ENCODE measurements at places on chromosomes 1 and 21.
A peak's percentile ranks its signal among the peaks of the same experiment; 100 is the strongest.

DNA sequence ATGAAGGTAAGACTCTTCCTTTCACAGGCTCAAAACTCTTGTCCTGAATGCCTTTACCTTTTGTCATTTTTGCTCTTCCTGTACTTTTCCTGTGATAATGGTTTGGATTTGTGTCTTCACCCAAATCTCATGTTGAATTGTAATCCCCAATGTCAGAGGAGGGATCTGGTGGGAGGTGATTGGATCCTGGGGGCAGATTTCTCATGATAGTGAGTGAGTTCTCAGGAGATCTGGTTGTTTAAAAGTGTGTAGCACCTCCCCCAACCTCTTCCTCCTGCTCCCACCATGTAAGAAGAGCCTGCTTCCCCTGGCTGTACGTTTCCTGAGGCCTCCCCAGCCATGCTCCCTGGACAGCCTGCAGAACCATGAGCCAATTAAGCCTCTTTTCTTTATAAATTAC, 75.5 kb downstream of the DDX20 start:
- ATAC-seq: no peak

DNA sequence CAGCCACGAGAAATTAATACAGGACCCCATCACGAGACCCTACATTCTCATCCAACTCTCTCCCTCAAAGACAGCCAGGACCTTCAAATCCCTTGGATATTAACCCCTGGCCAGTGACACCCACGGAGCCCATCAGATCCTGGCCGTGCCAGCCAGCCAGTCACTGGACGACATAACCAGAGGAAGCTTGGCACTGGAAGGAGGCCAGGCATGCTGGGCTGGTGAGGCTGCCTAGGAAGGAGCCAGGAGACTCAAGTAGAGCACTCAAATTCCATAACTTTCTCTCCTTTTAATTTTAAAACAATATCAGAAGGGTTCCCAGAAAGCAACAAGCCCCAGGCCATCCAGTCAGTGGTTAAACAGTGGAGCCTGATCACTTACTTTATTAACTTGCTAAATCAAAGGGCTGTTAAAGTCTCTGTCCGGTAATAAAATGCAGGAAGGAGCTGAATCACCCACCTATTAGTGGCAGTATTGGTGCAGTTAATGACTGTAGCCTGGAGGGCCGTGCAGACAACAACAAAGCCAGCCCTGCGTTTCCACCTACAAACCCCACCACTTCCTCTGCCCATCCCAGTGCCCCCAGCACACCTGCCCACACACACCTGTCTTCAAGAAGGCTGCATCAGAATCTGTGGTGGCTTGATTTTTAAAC, 78.0 kb downstream of the HIVEP3 start:
- peak; percentile 65 for ATAC-seq

DNA sequence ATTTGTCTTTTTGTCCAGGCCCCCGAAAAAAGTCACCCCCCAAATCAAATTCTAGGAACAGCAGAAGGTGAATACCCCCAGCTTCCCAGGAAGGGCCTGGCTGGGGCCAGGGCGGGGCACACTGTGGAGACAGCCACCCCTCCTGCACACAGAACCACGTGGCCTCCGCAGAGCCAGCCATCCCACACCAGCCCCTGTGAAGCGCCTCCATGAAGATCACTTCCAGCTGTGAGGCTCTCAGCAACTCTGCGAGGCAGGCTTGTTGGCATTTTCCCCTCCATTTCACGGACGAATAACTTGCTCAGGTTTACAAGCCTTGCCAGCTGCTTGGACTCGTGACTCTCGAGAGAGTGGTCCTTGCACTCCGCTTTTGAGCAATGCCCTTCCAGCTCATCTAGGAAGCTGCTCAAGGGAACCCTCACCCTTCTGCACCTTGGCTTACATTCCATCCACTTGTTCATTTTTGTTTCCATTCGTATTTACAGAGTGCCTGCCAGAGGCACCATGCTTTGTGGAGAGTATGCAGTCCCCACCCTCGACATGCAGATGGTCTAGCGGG, 48.2 kb downstream of the SYT6 start:
- ATAC-seq: no peak

DNA sequence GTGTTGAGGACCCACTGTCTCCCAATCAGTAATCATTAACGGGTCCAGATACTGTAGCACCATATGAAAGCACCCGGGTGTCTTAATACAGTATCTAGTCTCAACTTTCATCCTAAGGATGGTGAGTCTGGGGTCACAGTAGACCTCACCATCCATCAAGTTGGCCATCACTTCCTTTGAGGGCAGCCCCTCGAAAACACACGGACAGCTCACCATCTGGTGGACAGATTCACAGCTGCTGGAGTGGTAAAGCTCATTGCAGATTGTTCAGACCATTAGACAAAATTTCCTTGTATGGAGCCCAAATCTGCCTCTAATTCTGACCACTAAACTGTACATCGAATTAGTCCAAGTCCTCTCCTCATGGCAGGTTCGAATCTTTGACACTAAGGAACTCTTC, 123.1 kb downstream of the PGBD5 start:
- ATAC-seq: no peak

DNA sequence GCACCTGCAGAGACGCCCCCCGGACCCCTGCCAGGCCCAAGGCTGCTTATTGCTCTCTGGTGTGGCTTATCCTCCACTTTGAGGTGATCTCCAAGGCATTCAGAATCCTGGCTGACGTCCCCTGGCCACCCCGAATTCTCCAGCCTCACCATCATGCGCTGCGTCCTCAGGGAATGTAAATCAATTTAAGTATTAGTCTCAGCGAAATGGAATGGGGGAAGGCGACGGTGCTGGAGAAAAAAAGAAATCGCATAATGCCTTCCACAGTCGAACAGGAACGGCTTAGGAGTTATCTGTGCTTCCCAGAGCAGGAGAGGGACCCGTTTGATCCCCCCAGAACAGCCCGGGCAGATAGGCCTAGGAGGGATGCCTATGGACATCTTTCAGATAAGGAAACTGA, 2.9 kb downstream of the EPHA8 start:
- ATAC-seq: no peak

GRCh38 chr1:211783897-211784296, 46.7 kb downstream of the LPGAT1 start:
- ATAC-seq: no peak

- ATAC-seq: peak; percentile 81
Observed at GRCh38 chr1:56424744-56425493, 154.4 kb downstream of the PLPP3 start.

DNA sequence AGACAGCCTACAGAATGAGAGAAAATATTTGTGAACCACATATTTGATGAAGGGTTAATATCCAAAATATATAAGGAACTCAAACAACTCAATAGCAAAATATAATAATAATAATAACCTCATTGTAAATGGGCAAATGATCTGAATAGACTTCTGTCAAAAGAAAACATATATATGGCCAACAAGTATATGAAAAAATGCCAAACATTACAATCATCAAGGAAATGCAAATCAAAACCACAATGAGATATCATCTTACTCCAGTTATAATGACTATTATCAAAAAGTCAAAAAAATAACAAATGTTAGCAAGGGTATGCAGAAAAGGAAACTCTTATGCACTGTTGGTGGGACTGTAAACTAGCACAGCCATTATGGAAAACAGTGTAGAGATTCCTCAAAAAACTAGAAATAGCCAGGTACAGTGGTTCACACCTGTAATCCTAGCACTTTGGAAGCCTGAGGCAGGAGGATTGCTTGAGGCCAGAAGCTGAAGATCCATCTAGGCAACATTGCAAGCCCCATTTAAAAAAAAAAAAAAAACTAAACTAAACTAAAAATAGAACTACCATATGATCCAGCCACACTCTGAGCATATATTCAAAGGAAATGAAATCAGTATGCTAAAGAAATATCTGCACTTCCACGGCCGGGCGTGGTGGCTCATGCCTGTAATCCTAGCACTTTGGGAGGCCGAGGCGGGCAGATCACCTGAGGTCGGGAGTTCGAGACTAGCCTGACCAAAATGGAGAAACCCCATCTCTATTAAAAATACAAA, 17.3 kb upstream of the TRIM67 start:
- no peak for ATAC-seq

GRCh38 chr1:205613854-205614412, 17.9 kb downstream of the ELK4 start:
- no peak for ATAC-seq

DNA sequence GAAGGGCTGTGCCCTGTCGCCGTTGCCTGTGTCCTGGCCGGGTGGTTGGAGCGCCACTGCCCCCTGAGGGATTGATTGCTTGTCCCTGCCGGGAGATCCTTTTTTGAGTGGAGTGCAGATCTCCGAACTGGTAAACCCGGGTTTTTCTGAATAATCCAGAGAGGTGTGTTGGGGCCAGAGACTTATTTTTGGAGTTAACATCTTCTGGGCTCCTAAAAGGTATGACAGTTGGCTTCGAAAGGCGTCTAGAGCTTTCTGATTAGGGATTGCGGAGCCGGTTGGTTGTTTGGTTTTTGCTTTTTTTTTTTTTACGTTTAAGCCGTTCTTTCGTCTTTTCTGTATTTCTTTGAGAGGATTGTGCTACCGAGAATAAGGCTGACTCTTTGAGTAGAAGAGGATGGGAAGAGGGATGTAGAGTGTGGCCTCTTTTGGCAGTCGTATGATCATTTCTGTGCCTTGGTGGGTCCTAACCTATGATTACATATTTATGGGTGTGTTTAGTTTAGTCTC, 756 bp downstream of the RLF start:
- peak; percentile 68 for ATAC-seq

DNA sequence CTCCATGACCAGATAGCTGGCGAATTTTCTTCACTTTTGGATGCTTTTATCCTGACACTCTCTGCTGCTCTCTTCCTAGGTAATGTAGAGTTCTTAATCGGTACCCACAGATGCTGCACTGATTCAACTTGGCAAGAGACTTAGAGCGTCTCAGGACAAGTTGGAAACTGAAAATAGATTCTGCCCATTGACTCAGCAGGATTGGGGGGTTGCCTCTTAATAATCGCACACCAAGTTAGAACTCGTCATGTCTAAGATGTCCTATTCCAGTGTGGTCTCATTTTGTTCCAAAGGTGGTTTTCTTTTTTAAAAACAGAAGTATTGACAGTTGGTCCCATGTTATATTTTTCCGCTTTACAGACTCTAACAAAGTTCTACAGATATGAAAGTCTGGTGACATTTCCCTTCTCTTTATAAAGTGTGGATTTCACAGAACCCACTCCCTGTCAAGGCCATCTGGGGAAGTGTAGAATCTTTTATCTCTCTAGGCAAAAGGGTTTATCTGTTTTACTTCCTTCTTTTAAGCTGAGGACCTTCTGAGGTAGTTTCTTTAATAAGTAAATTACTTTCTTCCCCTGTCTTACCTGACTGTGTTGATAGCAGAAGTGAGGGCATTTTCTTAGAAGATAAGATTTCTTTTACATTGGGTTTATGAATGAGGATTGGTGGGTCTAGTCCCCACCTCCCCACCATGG, 12.1 kb upstream of the DIPK1A start:
- no peak for ATAC-seq

DNA sequence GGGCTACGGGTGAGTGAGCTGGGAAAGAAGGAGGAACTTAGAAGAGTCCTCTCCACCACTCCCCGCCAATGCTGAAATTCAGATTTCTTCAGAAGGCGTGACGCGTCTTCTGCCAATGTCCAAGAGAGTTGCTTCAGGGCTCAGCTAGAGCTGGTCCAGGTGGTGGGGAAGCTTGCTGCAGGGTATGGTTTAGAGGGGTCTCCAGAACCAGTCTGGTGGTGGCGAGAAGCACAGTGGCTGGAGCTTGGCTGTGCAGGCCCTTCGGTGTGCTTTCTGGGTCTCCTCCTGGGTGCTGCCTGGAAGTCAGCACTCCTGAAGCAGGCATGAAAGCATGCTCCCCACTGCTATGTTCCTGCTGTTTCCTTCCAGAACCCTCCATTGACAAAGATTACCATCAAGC, 387.2 kb downstream of the PTPRU start:
- ATAC-seq: no peak

- peak; percentile 91 for ATAC-seq
Observed at GRCh38 chr1:215992620-215993019, 425.5 kb downstream of the KCTD3 start.

DNA sequence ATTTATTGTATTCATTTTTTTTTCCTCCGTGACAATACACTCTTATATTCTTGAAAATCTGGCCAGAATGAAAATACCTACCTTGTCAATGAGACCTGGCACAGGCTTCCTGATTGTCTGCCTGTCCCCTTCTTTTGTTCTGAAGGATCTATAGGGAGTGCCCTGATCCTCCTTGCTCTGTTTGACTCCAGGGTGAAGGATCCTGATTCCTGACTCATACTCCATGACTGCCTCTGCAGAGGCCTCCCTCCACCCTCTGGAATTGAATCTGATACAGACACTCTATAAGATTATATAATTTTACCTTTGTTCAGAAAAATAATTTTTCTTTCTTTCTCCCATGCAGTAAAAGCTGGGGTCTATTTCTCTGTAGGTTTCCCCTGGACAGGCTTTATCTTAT, 116.2 kb downstream of the HMCN1 start:
- peak; percentile 88 for ATAC-seq

GRCh38 chr1:94130851-94131595, 10.1 kb upstream of the ABCA4 start:
- ATAC-seq: no peak

DNA sequence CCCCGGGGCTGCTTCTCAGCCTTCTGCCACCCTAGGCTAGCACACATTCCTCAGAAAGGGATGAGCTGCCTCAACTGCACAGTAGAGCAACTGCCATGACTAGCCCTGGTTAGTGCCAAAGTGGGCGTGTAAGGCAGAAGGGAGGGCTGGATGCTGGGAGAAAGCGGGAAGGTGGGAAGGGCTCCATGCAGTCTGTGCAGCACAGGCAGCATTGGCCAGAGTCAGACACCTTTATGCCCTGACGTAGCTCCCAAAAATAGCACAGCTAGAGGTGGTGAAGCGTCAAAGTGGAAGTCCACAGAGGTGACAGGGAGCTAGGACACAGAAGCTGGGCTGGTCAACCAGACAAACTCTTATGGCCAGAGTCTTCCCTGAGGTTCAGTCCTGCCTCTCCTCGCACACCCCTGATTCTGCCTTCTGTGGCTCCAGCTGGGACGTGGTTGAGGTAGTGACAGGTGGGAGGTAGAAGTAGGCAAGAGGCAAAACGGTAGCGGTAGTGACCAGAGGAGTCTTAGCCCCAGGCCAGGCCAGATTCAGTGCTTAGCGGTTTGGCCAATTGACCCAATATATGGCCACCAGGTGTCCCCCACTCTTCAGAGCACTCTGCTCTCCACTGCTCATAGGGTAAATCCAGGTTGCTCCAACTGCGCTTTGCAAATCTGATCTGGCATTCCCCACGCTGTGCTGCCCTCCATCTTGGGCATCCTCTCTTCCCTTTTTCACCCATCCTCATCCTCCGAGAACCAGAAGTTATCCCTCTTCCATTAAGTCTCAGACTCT, 45.6 kb downstream of the DDX20 start:
- no peak for ATAC-seq

DNA sequence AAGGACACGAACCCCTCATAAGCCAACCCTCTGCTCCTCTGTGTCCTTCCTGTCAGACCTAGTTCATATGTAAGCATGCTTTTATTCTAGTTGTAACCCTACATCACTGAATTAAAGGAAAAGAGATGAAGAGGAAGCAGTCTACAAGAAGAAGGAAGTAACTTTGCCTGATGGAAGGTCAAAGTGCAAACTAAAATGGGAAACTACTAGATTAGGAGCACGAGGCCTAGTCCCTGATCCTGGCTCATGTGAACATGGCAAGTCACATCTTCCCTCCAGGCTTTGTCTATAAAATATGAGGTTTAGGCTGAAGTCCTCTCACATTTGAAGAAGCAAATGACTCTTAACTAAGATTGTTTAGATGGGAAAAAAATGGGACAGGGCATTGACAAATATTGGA, 13.2 kb downstream of the ZMYND12 start:
- no peak for ATAC-seq

- peak; percentile 94 for ATAC-seq
Observed at GRCh38 chr1:172746091-172746949, 87.4 kb downstream of the FASLG start.
